NAMALWA (cell line): ENCODE measurements at places on chromosomes 1 and 21.

GRCh38 chr1:92730476-92730875 lies 54.4 kb downstream of the EVI5 start:
- DNase-seq, result no peak

DNA sequence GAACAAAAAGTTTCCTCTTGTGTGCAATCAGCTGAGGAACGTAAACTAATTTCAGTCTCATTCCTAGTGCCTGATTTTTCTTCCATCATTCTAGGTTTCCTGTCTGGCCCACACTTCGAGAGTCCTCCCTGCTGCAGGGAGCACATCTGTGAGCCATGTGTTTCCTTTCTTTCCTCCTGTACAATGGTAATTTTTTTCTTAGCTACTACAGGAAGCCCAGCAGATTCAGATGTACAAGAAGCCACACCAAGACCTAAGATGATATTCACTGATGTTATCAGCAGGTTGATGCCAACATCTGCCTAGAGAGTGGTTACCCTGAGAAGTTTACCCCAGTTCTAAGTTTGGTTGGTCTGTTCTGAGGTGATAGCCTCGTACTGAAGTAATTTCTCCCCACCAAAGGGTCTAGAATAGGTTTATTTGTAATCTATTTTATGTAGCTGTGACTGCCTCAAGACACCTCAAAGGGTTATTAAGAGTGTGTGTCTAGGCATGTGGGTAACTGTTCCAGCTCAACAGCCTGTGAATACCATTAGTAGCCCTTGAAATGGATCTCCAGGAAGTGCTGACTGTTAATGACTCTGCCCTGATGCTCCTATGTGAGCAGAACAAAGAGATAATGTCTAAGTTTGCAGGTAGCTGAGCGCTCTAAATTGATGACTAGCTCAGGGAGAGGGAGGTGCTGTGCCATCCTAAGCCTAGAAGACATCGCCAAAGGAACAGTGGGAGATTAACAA lies 31.7 kb upstream of the CLDN14 start:
- no peak for DNase-seq

- peak; percentile 94 for DNase-seq
Observed at GRCh38 chr1:201019321-201019977, 4.1 kb downstream of the KIF21B start.

- peak; percentile 75 for DNase-seq
Observed at GRCh38 chr21:36854391-36854790, 112.1 kb downstream of the HLCS start.
